ENCODE measurements at places on chromosomes 7 and 10.

DNA sequence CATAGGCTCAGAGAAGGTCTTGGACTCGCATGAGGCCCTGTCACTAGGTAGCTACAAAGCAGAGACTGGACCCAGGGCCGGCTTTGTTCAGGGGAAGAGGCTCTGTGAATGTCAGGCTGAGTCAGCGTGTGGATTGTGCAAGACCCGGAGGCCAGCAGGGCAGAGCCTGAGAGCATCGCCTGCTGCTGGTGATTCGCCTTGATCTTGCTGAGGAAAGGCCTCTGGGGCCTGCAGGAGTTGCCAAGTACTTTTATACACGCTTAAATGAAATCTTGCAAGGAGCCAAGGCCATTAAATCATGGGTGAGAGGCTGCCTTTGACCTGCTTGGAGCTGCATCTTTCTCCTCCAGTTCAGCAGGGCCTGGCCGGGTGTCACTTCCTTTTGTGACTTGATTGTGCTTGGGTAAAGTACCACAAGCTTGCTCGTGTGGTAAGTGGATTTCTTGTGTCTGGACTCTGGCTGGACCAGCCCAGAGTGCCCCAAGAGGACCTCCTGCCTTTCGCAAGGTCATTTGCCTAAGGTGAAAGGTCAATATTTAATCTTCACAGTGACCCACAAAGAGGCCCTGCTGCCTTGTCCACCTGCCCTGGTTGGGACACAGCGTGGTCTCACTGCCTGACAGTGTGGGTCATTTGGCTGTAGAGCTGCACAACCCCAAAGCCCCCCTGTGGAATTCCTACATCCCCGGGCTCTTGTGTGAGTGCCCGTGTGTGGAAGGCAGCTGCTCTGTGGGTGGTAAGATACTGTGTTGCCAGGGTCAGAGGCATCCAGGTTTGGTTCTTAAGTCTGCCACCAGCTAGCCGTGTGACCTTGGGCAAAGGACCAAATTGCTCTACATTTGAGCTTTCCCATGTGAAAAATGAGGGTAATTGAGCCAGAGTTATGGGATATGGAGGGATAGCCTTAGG, 38.6 kb upstream of the SH2D4B start:
- DNase-seq, result peak; percentile 97

DNA sequence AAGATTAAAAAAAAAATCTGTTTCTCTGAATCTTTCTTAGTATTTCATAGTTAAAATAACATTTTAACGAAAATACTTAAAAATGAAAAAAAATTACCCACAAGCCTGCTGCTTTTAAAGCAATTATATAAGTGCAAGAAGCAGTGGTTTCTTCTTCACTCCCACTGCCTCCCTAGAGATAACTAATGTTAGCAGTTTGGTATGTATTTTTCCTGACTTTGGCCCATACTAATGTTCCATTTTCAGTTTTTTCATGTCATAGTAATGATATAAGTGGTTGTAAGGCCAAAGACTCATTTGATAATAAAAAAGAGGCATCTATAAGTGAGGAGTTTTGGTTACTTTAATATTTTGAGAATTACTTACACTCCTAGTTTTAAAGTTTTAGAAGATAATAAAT, 24.3 kb upstream of the LAMB1 start:
- DNase-seq, result no peak

DNA sequence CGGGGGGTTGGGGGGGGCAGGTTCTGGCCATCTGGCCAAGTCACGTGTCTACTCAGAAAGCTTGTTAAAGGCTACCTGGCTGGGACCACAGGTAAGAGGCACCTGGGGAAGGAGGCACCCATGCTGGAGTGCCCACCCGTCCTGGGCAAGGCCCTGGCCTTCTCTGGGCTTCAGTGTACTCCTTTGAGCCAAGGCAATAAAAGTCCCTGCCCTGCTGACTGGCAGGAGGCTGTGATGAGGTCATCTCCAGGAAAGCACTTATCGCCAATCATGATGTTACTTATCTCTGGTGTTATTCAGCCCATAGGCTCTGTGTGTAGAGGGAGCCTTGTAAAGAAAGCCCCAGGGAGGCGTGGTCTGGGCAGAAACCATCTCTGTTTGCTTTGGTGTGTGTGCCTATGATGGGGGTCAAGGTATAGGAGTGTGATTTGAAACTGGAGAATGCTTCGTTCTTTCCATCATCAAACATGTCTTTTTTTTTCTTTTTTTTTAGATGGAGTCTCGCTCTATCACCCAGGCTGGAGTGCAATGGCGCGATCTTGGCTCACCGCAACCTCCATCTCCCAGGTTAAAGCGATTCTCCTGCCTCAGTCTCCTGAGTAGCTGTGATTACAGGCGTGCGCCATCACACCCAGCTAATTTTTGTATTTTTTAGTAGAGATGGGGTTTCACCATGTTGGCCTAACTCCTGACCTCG, 2.5 kb upstream of the CLDN4 start:
- no peak for DNase-seq

- peak; percentile 74 for DNase-seq
Measured at GRCh38 chr10:29646238-29646902, 11.6 kb upstream of the SVIL start.

DNA sequence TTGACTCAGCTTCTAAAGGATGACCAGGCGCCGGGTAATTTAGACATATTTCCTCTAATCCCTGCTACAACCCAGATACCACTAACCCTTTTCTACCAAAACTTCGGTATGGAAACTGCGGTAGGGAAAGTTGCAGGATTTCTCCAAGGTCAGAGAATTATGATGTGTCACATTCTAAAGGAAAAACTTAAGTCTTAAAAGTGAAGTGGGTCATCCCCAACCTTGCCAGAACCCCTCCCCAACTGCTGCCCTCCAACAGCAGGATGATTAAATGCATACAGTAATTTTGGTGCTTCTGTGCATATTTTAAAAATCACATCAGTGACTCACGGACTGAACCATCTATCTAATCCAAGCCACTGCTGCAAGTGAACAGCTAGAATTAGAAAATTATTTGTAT, 52.7 kb downstream of the GRB10 start:
- DNase-seq, result no peak

DNA sequence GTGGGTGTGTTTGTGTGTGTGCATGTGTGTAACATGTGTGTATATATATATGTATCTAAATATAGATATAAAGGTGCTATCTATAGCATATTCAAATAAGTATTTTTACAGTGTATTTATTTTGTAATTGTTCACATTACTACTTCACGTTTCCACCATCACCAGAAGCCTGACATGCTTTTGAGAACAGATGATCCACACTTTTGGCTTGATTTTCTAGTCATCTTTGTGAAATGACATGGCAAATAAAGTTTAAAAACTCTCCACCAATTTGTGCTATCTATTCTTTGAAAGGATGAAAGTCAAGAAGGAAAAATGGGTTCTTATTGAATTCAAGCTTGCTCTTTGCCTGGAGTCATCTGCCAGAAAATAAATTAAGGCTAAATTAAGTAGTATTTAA, 294.0 kb upstream of the AKR1E2 start:
- DNase-seq, result no peak

DNA sequence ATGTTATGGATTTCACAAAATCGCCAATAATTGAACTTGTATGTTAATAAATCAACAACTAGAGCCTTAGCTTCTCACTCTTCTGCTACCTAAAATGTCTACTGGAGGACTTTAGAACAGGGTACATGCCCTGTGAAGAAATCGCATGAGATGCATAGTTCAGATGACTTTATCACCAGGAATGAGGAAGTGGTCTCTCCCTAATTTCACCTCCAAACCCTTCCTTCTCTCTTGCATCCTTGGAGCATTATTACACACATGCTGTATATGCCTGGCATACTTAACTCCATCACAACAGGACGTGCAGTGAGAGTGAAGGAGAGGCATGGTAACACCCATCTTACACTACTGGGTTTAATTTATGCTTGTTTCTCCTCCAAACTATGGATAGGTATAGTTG, 27.8 kb downstream of the RHEB start:
- DNase-seq, result no peak

- no peak for DNase-seq
Measured at GRCh38 chr7:132256721-132257212, 319.5 kb downstream of the PLXNA4 start.

GRCh38 chr7:9870674-9871073, 1103.0 kb upstream of the PHF14 start:
- no peak for DNase-seq

DNA sequence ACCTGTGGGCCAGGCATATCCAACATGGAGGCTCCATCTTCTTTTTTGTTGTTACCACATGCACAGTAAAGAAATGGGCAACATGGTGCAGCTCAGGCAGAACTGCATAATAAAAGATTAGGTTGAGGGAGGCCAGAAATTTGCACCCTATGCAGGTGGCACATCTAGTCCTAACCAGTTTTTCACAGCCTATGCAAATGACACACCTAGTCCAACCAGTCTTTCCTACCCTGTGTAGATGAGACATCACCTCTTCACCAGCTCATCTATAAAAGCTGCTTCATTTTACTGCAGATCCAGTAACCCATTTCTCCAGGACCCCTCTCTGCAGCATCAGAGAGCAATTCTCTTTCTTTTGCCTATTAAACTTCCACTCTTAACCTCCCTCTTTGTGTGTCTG, 411.0 kb upstream of the PCDH15 start:
- no peak for DNase-seq

DNA sequence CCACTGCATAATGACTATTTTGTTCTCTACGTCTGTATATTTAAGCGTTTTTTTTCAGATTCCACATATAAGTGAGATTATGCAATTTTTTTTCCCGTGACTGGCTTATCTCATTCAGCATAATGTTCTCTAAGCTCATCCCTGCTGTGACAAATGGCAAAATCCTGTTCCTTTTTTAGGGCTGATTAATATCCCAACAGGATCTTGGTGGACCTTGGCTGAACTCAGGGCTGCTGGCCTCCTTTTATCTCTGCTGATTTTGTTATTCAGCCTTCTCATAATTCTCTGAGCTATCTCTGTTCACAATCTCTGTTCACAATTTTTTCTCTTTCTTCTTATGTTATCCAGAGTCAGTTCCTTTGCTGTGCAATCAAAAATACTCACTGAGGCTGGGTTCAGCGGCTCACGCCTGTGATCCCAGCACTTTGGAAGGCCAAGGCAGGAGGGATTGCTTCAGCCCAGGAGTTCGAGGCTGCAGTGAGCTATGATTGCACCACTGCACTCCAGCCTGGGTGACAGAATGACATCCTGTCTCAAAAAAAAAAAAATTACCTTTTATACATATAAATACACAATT, 1035.9 kb upstream of the AUTS2 start:
- no peak for DNase-seq

GRCh38 chr10:32023264-32023663, 33.0 kb downstream of the KIF5B start:
- DNase-seq, result no peak

DNA sequence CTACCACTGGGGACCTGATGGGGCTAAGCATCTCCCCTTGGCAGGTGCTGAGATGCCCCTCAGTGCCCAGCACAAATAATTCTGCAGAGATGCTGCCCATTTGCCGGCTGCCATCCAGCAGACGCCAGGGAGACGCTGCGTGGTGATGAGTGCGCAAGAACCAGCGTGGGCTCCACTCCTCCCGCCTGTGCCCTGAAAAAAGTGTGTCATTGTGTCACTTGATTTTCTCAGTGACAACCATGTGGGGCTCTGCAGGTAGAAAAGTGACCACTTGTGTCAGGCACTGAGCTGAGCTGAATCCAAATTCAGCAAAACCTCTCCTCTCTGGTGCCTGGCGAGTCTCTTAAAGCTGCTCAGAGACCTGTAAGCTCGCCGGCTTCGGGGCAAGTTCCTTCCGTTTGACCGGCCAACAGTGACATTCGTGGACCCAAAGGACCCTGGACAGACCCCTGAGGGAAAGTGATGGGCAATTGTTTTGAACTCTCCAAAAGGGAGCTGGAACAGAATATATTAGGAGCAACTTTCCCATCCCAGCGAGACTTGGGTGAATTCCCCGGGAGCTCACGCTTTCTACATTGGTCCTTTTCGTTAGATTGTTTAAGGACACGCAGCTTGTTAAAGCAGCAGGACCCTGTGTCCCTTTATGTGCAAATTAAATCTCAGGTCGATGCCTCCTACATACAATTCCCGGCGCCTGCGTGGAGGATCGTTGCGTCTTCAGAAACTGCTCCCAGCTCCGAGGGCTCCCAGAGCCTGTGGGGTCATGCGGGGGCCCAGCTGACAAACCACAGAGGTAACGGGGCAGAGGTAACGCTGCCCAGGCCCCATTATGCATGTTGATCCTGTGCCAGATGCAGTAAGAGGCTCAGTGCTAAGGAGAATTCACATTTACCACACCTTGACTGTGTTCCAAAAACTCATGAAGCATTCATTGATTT, 332.7 kb downstream of the ADARB2 start:
- no peak for DNase-seq

- no peak for DNase-seq
Measured at GRCh38 chr10:117444497-117445040, 69.3 kb upstream of the PDZD8 start.

- DNase-seq, result no peak
Measured at GRCh38 chr7:2782121-2782520, 62.0 kb downstream of the GNA12 start.

DNA sequence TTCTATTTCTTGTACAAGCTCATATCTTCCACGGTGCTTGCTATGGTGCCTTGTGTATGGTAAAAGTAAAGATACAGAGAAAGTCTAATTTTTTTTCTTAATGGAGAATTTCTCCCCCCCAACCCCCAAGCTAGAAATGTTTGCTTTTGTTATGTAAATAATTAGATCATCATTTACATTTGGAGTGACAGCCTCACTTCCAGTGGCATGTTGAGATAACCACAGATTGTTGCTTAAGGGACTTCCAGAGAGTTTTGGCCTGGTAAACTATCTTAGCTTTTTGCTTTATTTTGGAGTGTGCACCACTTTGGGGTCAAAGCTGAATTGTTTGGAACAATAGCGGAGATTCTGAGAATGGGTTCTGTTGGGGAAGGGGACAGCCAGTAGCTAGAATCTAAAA, 129.7 kb downstream of the ZNF365 start:
- DNase-seq, result no peak

DNA sequence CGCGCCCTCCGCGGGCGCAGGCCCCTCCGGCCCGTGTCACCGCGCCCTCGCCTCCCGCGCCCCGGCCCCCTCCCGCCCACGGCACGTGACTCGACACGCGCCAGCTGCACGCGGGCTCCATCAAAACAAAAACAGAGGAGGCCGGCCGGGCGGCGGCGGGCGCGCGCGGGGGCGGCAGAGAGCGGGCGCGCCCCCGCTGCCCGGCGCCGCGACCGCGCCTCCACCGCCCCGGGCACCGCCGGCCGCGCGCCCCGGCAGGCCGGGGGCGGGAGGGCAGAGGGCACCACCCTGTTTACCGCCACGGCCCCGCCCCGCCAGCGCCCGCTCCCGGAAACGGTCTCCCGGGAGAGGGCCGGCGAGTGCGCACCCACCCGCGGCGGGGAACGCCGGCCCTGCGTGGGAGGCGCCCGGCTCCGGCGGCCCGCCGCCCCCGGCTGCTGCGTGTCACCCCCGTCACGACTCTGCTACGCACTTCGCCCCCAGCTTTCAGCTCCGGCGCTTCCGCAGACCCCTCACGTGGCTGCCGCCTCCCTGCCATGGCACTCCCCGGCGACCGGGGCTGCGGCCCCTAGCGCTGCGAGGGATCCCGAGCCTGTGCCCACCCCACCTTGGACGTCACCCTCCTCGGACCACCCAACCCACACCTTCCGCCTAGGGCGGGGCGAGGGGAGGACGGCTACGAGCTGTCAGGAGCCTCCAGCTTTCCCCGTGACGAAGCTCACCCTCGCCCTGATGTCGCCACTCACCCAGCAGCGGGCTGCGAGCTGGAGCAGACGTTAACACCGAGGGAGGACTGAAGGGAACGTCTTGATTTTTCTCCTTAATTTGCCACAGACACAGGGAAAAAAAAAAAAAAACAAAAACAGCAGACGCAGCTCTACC, 221.6 kb upstream of the MKLN1 start:
- DNase-seq, result peak; percentile 91

Measured in tibial artery (tissue), 4 donors.